Central memory CD8-positive, alpha-beta T cell (primary cell): ENCODE measurements at places on chromosomes 4 and X.

DNA sequence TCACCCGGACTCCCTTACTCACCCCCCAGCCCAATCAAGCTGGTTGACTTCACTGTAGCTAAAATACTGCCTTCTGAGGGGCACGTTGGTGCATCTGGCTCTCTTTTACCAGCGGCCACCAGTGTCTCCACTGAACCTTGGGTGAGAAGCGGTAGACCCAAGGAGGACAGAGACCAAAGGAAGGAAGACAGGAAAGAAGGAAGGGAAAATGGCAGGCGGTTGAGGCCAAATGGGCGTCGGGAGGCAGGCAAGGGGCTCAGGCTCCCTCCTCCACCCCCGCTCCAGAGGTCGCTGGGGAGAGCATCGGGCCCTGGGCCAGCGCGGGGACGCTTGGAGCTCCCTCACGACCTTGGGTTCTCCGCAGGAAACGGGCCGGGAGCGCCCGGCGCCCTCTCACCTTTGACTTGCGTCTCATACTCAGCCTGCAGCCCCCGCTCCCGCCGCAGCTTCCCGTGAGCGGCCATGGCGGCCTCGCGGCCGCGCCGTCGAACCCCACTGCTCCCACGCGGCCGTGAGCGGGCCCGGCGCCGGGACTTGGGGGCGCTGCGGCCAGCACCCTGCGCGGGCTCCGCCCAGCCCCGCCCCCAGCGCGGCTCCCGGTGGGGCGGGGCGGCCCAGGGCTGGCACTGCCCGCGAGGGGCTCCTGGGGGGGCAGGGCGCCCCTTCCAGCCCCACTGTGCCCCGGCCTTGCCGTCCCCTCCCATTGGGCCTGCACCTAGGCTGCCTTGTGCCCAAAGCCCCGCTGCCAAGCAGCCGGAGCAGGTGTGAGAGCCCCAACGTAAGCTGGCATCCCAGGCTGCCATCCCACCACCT, at the start of gene ARHGAP4:
TSS of gene ARHGAP4 (minus strand) at position 526 of the 813 bp plus-strand sequence. CDS start at position 464, 62 bp downstream.
- DNase-seq, result no peak

- DNase-seq, result no peak
Measured at GRCh38 chr4:128468123-128468989, 180.7 kb upstream of the PGRMC2 start.

- no peak for DNase-seq
Measured at GRCh38 chr4:10011277-10011676, 10.0 kb downstream of the SLC2A9 start.

GRCh38 chr4:8904666-8905065, 33.0 kb upstream of the HMX1 start:
- no peak for DNase-seq

- DNase-seq, result no peak
Measured at GRCh38 chrX:20320461-20321159, 53.9 kb upstream of the RPS6KA3 start.

GRCh38 chr4:183348706-183349659, 26.8 kb upstream of the CLDN24 start:
- no peak for DNase-seq
